ENCODE measurements at places on chromosomes 3 and 15.
A peak's percentile ranks its signal among the peaks of the same experiment; 100 is the strongest.

DNA sequence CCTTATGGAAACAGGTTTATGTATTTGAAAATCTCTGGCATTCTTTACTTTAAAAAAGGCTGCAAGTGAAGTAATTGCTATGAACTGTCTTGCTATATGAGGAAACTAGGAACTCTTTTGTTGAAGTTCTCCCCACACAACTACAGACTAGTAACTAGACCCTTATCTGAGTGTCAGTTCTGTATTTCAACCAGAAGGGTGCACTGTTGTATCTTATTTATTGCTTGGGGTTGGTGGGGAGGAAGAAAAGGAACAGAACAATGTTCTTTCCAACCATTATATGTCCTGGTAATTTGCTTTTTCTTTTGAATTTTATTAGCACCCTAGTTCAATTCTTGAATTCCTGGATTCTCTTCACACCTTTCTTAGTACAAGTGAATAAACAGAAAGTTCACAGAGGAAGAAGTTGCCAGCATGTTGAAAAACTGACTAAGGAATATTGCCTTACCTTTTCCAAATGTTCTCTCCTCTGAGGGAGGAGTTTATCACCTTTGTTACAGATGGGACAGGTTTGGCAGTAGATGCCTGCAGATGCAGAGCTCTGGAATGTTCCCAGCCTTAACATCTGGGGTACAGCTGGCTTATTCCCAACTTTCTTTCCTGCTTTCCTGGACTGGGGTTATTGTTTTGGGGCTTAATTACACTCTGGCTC, 162.4 kb upstream of the CFAP20DC start:
- DNase-seq = peak; percentile 12

DNA sequence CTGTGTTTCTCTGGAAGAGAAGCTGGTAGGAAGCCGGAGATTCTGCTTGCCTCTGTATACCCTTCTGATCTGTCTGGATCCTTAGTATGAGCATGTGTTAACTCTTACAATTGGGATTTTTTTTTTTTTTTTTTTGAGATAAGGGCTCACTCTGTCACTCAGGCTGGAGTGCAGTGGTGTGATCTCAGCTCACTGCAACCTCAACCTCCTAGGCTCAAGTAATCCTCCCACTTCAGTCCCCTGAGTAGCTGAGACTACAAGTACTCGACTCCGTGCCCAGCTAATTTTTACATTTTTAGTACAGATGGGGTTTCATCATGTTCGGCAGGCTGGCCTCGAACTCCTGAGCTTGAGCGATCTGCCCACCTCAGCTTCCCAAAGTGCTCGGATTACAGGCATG, 44.5 kb downstream of the RPN1 start:
- DNase-seq = no peak

GRCh38 chr3:152916753-152917279, 81.9 kb downstream of the P2RY1 start:
- no peak for DNase-seq

DNA sequence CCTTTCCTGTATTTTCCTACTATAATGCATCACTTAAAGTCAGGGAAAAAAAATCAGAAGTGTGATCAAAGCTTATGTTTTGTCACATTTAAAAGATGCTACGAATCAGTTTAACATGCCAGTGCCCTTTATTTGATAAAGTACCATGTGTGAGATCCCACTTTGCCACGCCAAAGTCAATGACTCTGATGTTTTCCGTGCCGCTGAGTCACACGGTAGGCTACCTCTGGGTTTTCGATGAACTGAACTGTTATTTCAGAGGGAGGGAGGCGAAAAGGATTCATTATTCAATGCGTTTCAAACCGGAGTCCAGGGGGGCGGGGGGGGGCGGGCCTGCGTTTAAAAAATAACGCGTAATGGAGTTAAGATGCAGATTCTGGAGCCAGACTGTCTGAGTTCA, 203.0 kb downstream of the ABHD5 start:
- no peak for DNase-seq

DNA sequence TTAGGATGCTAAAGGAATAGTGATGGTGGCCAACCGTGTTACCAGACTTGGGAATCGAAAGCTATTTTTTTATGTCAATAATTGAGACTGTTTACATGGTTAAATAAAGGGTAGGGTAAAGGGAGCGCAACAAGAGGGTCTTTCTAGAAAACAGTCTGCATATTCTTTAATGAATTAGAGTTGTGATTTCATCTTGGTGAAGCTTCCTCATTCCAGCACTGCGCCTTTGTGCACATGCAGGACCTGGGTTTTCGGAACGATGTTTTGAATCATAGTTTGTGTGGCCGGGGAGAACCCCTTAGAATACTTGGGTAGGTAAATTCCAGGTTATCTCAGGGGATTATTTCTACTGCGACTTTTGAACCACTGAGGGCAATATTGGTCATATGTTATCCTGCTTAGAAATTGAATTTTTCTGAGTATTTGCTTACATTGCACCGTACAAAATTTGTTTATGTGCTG, 1.3 kb downstream of the PIK3CA start:
- peak; percentile 20 for DNase-seq

GRCh38 chr3:61629442-61629841, 68.1 kb downstream of the PTPRG start:
- DNase-seq = no peak

Measured in stimulated activated CD4-positive, alpha-beta T cell treated with anti-CD3 and anti-CD28 coated beads, Interleukin-12 subunit alpha, Interleukin-12 subunit beta, amount 100 ng/mL, for 48 hours (primary cell).